ENCODE measurements at places on chromosomes 5 and 9. TPM values are rescaled to one million over a fixed set of nuclear protein-coding genes. Genes with fewer than 3 reads are reported as not detected.

GRCh38 chr5:139306197-139306596 is 12.7 kb downstream of the MATR3 start:
- no peak overlapping the region for H3K4me3 ChIP-seq
- peak overlapping the region; percentile 81 for H3K27ac ChIP-seq
- H3K4me1 ChIP-seq, result peaks cover 67% of the 10 kb centered on the region
- no peak for DNase-seq

- H3K4me3 ChIP-seq, result no peak overlapping the region
- H3K36me3 ChIP-seq, result no peaks in the 10 kb centered on the region
- no peaks in the 10 kb centered on the region for H3K4me1 ChIP-seq
- no peak for DNase-seq
Measured at GRCh38 chr5:124071039-124071438, 559.1 kb downstream of the CSNK1G3 start.

GRCh38 chr5:178625679-178626483 is 969 bp downstream of the CLK4 start:
- no peak for DNase-seq
- peak overlapping the region; percentile 97 for H3K4me3 ChIP-seq
- peaks cover 6% of the 10 kb centered on the region for H3K27me3 ChIP-seq

DNA sequence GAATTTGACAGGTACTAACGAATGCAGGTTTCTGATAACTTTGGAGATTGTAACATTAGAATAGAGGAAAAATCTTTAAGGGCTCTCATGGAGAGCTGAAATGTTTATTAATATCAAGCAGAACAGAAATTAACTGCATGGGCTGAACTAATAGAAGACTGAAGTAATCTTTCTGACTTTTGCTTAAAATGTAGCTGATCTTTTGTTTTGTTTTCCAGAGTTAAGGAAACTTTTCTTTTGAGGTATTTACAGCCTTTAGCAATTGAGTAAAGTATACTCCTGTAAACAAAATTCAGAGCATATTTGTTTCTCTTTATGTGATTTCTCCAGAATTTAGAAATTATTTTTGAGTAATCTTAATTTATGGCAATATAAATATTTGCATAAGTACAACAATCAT is 43.9 kb downstream of the SHC3 start:
- no peak overlapping the region for H3K27ac ChIP-seq
- H3K4me1 ChIP-seq, result no peaks in the 10 kb centered on the region
- no peaks in the 10 kb centered on the region for H3K36me3 ChIP-seq
- DNase-seq, result no peak
- H3K4me3 ChIP-seq, result no peak overlapping the region
- peaks cover 6% of the 10 kb centered on the region for H3K27me3 ChIP-seq

DNA sequence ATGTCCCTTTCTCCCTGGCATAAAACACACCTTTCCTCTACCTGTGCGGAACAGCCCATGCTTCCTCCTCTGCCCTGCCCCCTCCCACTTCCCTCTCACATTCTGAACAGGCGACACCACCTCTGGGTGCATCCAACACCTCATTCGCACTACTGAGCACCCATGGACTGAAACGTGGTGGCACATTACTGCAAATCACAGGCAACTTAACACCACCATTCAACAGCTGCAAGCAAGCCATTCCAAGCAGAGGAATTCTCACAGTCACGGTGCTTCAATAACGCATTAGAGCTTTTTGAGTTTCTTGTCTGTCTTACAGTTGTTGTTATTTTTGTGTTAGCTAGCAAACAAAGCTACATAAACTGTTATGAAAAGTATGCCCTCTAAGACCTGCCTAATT is 298.2 kb upstream of the TAS2R1 start:
- no peak overlapping the region for H3K27ac ChIP-seq
- no peaks in the 10 kb centered on the region for H3K27me3 ChIP-seq
- no peak overlapping the region for H3K4me3 ChIP-seq
- H3K36me3 ChIP-seq, result no peaks in the 10 kb centered on the region
- no peaks in the 10 kb centered on the region for H3K4me1 ChIP-seq
- no peak for DNase-seq

DNA sequence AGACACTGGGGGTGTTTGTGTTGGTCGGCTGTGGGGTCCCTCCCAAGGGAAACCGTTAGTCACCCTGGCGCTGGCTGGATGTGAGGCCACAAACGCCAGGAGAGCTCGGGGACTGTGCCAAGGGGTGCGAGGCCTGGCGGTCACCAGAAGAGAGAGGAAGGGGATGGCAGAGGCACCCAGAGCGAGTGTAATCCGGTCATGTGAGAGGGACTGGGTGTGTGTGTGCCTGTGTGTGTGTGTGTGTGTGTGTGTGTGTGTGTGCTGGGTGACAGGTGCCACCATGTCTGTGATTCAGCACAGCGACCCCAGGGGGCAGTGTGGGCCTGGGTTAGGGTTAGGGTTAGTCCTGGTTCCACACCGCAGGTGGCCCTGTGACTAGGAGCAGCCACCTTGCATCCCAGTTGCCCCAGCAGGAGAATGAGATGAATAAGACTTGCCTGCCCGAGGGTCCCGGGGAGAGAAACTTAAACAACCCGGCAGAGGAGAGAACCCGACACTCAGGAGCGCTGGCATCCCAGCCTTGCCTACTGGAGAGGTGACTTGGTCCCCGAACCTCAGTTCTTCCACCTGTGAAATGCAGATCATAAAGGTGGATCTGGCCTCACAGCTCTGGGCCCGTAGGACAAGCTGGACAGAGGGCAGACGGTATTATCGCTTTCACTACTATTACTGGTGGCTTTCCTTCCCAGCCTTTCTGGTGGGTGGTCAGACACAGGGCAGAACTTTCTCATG is 1.4 kb upstream of the ADAMTSL2 start:
- peaks cover 16% of the 10 kb centered on the region for H3K27me3 ChIP-seq
- no peaks in the 10 kb centered on the region for H3K36me3 ChIP-seq
- no peak overlapping the region for H3K4me3 ChIP-seq
- H3K27ac ChIP-seq, result no peak overlapping the region
- H3K4me1 ChIP-seq, result no peaks in the 10 kb centered on the region
- DNase-seq, result peak; percentile 53

PCDHGB2 gene
- 0.91 TPM for total RNA-seq

Data from activated T-helper 2 cell treated with anti-CD3 and anti-CD28 coated beads, Interferon-gamma antibody, Interleukin-2, Interleukin-4, amounts not matched to agents 10 μg/mL and 5 μg/mL and 100 μg/mL, durations not matched to agents 14 hours and 24 hours and 36 hours (primary cell).